CD4-positive, alpha-beta T cell treated with Interleukin-2 at 100 ng/mL for 4 hours (primary cell): ENCODE measurements at places on chromosomes 1 and 21.
A peak's percentile ranks its signal among the peaks of the same experiment; 100 is the strongest.

- DNase-seq = no peak
Measured at GRCh38 chr1:228747301-228747935, 12.1 kb downstream of the RHOU start.

- DNase-seq = no peak
Measured at GRCh38 chr1:230943048-230943593, 35.5 kb downstream of the TTC13 start.

- DNase-seq = no peak
Measured at GRCh38 chr1:109263234-109263596, 13.9 kb downstream of the CELSR2 start.

GRCh38 chr1:33281554-33282303, 25.4 kb downstream of the ZNF362 start:
- DNase-seq = no peak

GRCh38 chr1:51561702-51562101, 42.6 kb upstream of the EPS15 start:
- no peak for DNase-seq

GRCh38 chr1:152052606-152053005, 15.8 kb upstream of the S100A11 start:
- peak; percentile 86 for DNase-seq

DNA sequence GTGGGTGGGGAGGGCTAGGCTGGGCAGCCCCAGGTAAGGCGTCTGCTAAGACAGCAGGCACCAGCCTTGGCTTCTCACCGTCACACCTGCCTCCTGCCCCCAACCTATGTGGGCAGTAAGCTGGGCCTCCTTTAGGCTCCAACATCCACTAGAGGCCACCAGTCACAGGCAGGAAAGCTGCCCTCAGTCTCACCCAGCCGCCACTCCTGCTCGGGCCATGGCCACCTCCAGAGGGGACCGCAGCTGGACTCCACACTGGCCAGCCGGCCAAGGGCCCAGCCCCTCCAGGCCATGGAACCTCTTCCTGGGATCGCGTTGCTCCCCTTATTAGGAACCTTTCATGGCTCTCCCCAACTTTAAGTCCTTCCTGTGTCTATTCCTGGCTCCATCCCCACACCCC, 74.5 kb downstream of the MRPL37 start:
- DNase-seq = no peak

DNA sequence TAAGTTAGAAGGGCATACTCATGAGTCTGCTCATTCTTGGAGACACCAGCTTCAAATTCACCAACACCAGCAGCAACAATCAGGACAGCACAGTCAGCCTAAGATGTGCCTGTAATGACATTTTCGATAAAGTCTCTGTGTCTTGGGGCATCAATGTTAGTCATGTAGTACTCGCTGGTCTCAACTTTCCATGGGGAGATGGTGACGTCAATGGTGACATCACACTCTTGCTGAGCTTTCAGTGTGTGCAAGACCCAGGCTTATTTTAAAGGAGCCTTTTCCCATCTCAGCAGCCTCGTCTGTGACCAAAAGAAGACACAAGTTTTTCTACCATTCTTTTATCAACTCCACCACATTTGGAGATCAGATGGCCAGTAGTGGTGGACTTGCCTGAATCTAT, 75.5 kb downstream of the SERINC2 start:
- DNase-seq = no peak

DNA sequence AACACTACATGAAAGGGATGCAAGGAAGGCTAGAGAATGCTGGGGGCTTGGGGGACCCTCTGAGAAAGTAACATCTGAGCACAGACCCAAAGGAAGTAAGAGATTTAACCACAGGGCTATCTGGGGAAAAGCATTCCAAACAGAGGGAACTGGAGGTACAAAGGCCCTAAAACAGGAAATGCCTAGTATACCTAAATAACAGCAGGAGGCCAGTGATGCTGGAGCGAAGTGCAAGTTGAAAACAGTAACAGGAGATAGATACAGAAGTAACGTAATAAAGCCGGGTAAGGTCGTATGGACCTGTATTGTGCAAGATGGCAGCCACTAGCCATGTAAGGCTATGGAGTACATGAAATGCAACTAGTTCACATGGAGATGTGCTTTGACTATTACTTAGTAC, 52.1 kb downstream of the CD34 start:
- no peak for DNase-seq

- DNase-seq = no peak
Measured at GRCh38 chr1:31371121-31371959, 1.5 kb downstream of the FABP3 start.

- DNase-seq = no peak
Measured at GRCh38 chr21:36249576-36250422, 70.2 kb upstream of the MORC3 start.

DNA sequence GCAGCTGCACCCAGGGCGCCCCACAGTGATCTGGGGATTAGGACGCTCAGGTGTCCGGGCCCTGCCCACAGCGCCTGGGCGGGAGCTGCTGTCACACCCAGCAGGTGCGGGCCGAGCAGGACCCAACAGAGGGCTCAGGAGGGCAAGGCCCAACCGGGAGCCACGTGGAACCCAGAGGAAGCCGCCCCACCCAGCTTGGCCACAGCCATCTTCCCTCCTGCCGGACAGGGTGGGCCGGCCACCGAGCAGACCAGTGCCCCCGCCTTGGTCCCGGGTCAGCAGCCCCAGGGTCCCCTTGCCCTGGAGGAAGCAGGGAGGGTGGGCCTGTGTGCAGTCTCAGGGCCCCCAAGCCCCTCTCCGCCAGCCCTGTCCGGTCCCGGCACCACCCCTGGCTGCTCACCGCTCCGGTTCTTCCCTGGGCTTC, 6.3 kb upstream of the TTLL10 start:
- no peak for DNase-seq

DNA sequence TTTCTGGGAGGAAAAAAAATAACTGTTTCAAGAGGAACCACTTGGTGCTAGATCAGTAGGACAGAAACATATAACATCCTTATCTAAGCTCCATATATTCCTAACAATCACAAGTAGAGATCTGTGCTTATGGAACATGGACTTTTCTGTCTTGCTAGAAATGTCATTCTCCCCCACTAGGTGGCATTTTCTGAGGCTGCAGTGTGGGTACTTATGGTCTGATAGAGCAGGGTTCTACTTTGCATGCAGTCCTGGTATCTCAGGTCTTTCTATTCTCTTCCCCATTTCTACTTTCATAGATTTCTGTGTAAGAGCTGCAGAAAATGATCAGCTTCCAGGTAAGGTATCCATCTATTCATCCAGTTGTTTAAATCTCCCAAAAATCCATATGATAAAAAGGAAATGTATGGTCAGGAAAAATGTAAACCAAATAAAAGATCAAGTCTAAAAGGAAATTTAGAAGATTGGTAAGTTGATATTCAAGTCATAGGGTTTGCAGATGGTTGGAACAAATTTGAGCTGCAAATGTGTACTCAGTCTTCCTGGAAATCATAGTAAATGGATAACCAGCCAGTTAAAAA, 1.5 kb downstream of the ZNF684 start:
- peak; percentile 53 for DNase-seq

- DNase-seq = no peak
Measured at GRCh38 chr1:180603850-180604226, 28.0 kb upstream of the XPR1 start.

GRCh38 chr1:240656531-240656930, 44.6 kb upstream of the GREM2 start:
- DNase-seq = no peak

DNA sequence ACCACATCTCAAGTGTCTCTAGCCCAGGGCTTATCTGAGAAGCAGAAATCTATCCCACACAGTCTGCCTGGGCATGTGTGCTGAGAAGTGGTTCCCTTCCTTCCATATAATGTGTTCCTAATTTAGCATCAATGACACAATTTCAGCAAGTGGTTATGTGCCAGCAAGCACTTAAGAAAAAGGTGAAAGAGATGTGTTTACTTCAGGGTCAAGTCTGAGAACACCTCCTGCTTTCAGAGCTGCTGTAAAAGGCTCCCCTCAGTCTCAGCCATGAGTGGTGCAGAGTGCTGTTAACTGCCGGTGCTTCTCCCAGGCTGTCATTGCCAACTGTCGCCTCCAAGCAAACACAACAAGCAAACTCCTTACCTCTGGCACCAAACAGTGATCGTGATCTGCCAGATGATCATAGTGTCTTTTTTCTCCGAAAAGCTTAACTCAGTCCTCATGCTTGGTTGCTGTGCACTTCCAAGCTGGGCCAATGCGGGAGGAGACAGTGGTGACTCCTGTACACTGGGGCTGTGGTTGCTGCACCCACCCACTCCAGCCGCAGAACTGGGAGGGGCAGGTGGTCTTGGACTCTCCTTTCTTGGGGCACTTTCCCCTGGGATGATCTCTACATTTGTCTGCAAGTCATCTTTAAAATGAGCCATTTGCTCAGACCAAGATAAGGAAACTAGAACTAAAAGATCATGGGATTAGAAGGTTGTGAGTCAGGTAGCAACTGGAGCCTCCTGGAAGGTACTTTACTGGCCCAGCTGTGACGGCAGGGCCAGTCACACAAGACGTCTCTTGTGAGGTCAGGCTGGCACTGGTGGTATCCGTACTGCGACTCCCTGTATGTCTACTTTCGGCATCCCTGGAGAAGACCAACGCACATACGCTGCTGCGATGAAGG, 32.4 kb downstream of the ATP1A1 start:
- no peak for DNase-seq

DNA sequence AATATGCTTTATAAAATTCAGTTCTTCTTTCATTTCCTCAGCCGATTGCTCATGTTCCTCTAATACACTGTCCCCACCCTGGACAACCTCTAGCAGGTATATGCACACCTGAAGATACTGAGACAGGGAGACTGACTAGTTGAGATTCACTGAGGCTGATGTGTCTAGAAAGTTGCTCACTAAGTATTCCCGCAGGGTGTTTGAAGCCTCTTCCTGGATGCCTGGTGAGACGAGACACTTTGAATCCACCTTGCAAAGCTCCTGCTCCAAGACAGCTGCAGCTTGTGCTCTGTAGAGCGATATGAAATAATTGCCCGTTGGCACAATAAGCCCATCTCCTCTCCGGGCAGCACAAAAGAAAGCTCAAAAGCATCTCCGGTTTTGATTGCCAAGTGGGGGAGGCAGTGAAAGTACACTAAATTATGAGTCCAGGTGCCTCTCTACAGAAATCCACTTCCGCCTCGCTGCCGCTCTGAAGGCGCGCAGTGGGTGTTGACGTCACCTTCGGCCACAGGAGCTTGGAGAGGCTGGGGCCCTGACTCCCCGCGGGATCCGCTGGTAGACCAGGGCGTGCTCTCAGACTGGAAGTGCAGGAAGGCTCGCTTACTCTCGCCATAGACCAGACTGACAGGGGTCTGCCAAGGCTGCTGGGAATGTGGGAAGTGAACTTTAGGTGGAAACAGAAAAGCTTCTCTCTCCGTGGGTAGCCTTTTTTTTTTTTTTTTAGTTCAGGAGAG, 46.3 kb downstream of the GPA33 start:
- peak; percentile 58 for DNase-seq

DNA sequence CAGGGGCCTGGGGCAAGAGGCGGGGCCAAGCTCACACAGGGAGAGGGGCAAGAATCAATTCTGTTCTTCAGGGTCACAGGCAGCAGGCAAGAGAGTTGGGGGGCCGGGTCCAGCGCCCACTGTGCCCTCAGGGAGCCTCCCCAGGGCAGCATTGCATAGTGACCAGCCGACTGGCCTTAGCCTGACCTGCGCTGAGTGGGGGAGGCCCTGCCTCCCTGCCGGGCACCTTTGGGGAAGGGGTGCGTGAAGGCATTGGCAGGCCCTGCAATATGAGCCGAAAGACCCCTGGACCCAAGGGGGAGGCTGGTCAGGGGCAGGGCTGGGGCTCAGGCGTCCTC, 12.2 kb downstream of the SCNN1D start:
- no peak for DNase-seq

DNA sequence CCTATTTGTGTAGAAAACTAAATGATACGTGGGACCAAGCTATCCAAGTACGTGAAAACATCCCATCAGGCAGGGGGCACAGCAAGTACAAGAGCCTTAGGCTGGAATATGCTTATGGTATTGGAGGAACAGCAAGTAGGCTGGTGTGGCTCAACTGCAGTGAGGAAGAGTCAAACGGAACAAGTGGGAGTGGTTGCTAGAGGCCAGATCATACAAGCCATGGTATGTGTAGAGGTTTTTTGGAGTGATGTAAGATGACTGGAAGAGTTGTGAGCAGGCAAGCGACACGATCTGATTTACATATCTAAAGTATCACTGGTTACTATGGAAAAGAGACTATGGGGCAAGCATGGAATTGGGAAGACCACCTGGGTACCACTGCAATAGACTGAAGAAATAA, 27.8 kb downstream of the ELK4 start:
- DNase-seq = no peak

DNA sequence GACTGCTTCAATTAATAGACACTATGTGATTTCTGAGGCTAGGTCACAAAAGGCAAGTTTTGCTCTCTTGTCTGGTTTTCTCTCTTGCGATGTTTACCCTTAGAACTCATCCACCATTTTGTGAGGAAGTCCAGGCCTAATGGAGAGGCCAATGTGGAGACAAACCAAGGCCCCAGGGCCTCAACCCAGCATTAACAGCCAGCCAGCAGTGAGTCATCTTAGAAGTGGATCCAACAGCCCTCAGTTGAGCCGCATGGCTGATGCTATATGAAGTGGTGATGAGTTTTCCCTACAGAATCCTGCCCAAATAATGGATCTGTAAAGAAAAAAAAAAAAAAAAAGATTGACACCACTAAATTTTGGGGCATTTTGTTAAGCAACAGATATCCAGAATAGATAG, 95.1 kb downstream of the DNTTIP2 start:
- DNase-seq = no peak

GRCh38 chr21:19031953-19032352, 628.4 kb upstream of the TMPRSS15 start:
- DNase-seq = no peak

GRCh38 chr1:30044656-30045144, 678.7 kb downstream of the MATN1 start:
- no peak for DNase-seq

DNA sequence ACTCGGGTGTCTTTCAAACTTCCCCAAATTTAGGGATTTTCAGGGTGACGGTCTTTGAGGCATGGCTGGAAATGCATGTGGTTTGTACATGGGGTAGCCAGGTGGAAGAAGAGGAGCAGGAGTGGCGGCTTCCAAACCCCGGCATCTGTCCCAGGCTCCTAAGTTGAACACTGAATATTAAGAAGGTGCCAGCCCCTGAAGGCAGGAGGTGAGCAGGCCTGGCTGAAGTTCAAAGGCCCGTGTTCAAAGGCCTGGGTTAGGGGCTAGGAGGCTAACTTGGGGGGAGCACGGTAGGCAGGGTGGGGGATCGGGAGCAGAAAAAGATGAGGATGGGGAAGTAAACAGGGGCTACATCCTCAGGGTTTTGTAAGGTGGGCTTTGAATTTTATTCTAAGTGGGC, 42.8 kb downstream of the ELK4 start:
- no peak for DNase-seq

GRCh38 chr1:1889090-1889750, 1.7 kb downstream of the GNB1 start:
- DNase-seq = no peak

DNA sequence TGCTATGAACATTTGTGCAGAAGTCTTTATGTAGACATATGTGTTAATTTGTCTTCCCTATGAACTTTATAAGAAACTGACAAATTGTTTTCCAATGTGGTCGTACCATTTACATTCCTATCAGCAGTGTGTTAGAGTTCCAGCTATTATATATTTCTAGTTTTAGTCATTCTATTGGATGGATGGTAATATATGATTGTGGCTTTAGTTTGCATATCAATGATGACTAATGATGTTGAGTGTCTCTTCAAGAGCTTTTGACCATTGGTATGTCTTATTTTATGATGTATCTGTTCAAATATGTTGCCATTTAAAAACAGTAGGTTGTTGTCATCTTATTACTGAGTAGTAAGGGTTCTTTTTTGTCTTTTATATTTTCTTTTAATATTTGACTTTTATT, 16.2 kb upstream of the ZNF326 start:
- no peak for DNase-seq

- DNase-seq = peak; percentile 62
Measured at GRCh38 chr1:167516404-167517388, 1.6 kb downstream of the CD247 start.
